Activated naive CD4-positive, alpha-beta T cell treated with anti-CD3 and anti-CD28 coated beads, Interleukin-2, amount 50 U/mL, for 16 hours (primary cell): ENCODE measurements at places on chromosomes 3 and 15.

- DNase-seq: no peak
These were observed 38.0 kb downstream of the INO80 start for GRCh38 chr15:41078125-41078524.

GRCh38 chr3:131174752-131175151 is 148.1 kb downstream of the NEK11 start:
- no peak for DNase-seq

DNA sequence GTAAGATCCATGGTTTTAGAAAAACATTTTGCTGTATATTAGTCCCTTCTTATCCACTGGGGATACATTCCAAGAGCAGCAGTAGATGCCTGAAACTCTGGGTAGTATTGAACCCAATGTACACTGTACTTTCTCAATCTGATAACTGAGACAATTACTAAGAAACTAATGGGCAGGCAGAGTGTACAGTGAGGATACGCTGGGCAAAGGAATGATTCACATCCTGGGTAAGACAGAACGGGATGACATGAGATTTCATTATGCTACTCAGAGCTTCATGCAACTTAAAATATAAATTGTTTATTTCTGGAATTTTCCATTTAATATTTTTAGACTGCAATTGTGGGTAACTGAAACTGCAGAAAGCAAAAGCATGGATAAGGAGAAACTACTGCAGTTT is 46.2 kb upstream of the TEX55 start:
- no peak for DNase-seq

- no peak for DNase-seq
These were observed 137.7 kb upstream of the RASGRP1 start for GRCh38 chr15:38702178-38702912.

- no peak for DNase-seq
These were observed 472.8 kb upstream of the PROK2 start for GRCh38 chr3:72257738-72258137.

GRCh38 chr3:32872487-32873382 is 54.9 kb downstream of the TRIM71 start:
- no peak for DNase-seq

DNA sequence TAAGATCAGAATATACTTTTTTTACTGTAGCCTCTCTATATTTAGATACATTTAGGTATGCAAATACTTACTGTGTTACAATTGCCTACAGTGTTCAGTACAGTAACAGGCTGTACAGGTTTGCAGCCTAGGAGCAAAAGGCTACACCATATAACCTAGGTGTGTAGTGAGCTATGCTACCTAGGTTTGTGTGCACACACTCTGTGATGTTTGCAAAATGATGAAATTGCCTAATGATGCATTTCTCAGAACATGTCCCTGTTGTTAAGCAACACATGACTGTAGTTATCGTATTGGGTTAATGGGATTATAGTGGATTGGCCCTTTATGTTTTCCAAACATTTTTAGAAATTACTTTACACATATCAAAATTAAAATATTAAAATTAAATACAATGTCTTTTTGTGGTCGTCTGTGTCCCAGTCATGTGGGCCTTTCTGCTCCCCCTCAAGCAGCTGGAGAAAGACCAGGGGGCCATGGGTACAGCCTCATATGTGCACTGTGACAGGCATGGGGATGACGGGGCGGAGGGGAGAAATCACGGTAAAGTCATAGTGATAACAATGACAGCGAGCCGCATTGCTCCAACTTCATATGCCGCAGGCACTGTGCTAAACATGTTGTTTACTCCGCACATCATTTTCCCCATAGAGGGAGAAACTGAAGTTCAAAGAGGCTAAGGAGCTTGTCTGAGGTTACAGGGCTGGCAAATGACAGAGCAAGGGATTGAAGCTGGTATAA is 27.4 kb upstream of the PLA2G4E start:
- DNase-seq: no peak

DNA sequence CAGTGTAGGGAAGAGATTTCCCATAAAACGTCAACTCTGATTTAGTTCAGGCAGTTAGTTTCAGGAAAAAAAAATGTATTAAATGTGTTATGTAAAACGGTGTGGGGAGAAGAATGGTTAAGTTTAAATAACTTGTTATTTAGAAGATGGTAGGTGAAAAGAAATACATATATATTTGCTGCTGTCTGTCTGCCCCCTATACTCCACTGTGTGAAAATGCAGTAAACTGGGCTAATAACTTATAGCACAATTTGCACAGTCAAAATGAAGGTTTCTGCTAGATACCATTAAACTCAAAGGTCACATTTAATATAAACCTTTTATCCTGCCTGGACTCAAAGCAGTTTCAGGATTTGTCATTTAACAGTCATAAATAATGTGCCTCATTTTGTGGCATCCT is 515.0 kb downstream of the FGF12 start:
- no peak for DNase-seq

DNA sequence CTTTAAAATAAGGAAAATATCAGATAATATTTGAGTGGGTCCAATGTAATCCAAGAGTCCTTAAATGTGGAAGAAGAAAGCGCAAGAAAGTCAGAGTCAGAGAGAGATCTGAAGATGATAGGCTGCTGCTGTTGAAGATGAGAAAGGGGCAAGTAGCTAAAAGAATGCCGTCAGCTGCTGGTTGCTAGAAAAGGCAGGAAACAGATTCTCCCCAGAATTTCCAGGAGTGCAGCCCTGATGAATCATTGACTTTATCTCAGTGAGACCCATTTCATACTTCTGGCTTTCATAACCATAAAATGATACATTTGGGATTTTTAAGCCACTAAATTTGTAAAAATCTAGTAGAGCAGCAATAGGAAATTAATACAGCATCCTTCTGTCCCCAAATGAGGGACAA is 7.5 kb upstream of the CHMP2B start:
- DNase-seq: no peak

GRCh38 chr3:47399531-47400270 is 18.9 kb downstream of the PTPN23 start:
- DNase-seq: no peak

DNA sequence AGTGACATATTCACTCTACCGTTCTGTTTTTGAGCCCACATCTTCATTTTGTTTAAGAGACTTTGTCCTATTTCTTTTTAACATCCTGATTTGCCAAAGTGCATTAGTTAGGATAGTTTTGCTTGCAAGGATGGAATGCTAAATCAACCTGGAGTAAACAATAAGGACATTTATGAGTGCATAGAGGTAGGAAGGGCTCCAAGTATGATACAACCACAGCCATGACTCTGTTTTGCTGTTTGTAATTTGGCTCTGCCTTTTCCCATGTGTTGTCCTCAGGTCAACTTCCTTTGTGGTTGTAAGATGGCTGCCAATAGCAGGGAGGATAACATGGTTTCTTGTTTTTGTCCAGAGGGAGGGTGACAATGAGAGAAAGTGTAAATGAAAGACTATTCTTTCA is 66.4 kb upstream of the GOLIM4 start:
- no peak for DNase-seq

DNA sequence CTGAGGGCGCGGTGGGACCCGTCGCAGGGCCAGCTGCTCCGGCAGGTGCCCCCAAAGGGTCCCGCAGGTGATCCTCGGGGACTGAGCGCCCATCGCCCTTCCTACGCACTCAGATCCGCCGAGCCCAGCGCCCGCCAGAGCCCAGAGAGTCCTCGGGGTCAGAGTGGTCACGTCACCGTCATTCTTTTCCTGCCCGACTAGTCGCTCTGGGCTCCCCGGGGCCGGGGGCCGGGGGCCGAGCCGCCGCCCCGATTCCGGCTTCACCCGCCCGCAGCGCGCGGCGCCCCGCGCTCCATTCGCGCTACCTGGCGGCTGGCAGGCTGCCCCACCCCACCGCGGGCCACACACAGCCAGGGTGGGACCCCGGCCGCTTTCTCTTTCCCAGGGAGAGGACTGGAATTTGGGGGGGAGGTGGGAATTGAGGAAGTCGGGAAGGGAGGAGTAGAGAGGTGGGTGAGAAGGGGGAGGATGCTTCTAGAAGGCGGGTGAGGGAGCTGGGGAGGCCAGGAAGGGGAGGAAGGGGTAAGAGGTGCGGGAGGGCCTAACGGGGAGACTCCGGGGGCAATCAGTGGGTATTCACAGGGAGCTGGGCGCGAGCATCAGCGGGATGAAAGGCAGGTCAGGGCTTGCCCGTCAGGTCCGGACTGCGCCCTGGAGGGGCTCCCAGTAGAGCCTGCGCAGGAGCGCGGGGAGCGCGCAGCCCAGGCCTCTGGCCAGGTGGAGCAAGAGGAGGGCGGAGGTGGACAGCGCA is 36.1 kb upstream of the EPHB3 start:
- DNase-seq: no peak

DNA sequence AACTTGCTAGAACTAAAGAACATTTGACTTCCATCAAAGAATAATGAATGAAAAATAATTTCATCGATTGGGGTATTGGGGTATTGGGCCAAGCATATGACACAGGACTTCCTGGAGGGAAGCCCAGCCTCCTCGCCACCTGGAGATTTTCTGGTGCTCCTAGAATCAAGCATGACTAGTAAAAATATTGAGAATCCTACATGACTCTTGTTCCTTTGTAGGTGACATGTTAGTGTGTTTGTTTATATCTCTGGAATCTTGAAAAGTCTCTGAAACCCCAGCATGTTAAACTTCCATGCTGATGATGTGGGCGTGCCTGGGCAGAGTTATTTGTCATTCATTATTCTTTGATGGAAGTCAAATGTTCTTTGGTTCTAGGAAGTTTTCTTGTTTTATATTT is 90.1 kb upstream of the EPHB3 start:
- no peak for DNase-seq
